ENCODE measurements at places on chromosomes 16 and 17.

DNA sequence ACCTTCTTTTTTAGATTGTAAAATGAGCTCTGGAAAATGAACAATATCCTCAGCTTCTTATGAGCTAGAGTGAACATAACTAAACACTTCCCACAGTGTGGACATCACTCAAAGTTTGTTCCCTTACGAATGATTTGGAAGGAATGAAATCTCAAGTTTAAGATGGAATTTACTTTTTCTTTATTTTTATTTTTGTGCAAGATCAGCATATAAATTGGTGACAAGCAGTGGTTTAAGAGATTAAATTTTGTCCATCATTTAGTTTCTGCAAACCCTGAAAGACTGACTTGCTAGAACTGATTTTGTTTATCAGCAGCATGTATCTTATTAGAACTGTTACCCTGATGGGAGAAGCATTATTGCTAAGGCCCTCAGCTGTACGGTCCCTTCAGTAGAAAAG, 420.1 kb downstream of the CDH8 start:
- no peak for DNase-seq

GRCh38 chr16:82730901-82731300, 104.1 kb downstream of the CDH13 start:
- DNase-seq: no peak

DNA sequence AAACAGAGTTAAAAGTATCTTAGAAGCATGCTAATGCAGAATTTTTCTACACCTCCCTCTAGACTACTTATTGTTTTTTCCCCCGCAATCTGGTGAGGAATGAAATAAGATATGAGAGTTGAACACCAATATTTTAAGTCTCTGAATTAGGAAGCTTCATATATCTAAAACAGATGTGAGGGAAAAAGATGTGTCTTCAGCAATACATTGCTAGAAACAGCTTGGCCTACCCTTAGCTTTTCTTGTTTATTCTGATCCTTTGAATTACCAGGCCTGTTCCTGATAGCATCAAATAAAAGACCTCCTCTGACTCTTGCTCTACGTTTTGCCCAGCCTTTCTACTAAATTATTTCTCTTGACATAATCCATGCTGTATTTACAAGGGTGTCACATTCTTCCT, 221.8 kb downstream of the CDH11 start:
- no peak for DNase-seq

DNA sequence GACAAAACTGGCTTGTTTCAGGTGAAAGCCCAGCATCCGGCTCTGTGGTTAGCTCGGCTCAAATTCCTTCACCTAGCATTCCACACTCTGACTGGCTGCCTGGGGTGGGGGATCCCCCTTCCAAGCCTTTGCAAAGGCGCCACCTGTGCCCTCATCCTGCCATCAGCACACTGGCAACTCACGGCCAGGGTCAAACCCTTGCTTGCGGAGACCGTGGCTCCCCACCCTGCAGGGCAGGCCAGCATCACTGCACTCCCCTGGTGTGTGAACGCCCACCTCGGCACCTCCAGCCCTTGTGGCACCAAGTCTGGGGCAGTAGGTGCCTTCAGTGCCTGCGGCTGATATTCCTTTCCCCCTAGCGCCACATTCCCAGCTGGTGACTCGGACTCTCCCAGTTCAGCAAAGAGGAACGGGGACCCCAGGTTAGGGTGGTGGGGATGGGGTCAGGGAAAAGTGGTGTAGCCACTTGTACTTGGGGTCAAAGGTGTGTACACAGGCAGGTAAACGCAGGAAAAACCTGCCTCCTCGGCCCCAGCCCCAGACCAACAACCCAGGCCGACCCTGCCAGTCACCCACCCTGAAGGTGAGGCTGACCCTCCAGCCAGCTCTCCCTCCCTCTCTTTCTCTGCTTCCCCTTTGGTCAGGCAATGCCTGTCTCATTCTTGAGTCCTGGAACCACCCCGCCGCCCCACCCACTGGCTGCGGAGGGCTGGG, 1.1 kb downstream of the FLII start:
- no peak for DNase-seq

DNA sequence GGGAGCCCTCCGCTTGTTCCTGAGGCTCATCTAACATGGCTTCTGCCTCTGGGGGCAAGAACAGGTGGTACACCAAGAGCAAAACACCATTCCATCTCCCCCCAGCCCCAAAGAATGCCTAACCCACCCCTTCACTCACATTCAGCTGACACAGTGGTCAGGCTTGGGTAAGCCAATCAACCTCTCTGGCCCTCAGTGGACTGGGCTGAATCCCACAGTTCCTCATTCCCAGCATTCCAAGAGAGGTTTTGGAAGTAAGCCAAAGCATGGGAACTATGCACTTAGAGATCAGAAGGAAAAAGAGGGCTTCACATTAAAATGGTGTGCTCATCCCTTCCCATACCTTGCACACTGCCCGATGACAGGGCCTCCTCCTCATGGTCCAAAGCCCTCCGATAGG, 7.8 kb downstream of the PIGS start:
- DNase-seq: no peak

DNA sequence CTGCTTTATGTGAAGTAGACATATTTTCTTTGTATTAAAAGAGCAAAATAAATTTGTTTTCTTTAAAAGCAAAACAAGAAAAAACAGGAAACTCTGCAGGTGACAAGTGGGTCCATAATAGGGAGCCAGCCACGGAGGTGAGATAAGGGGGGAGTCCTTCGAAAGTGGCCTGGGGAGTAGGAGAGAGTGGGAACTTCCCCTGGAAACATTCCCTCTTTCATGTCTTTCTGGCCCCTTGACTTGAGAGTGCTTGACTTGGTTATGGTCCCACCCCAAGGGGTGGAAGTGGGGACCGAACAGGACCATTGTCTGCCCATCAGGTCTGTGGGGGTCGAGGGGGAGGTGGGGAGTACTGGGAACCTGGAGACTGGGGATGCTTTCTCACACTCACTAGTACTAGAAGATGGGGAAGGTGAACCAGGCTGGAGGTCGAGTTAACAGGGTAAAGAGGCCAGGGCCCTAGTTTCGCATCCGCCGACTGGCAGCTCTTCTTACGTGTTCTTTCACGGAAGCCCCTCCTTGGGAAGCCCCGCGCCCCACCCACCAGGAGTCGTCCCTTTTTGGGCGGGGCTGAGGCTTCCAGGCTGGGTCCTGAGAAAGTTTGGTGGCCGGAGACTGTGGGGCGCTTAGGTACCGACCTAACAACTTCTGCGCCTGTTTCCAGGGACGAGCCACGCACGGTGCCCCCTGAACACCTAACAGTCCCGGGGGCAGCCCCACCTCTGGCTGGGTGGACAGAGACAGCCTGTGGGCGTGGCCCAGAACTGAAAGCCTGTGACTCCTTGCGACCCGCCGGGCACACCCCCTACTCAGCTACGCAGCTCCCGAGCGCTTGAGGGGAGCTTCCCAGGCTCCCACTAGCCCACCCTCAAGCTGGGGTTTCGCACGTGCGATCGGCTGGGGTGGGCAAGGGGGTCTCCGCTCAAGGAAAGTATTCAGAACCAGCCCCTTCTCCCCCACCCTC, 790 bp downstream of the TRADD start:
- DNase-seq: peak; percentile 76

DNA sequence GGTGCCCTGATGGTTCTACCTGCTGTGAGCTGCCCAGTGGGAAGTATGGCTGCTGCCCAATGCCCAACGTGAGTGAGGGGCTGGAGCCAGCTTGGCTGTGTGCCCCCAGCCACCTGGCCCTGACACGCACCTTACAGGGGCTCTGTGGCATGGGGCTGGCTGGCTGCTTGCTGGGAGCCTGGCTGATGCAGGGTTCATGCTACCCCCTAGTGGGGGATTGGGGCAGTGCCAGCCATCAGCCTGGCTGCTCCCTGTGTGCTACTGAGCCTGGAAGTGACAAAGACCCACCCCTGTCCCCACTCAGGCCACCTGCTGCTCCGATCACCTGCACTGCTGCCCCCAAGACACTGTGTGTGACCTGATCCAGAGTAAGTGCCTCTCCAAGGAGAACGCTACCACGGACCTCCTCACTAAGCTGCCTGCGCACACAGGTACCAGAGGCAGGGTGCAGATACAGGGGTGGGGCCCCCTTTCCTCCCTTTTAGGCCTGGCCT, 5.7 kb downstream of the GRN start:
- peak; percentile 57 for DNase-seq

- DNase-seq: no peak
Measured at GRCh38 chr17:32297860-32298259, 32.2 kb downstream of the RHBDL3 start.

DNA sequence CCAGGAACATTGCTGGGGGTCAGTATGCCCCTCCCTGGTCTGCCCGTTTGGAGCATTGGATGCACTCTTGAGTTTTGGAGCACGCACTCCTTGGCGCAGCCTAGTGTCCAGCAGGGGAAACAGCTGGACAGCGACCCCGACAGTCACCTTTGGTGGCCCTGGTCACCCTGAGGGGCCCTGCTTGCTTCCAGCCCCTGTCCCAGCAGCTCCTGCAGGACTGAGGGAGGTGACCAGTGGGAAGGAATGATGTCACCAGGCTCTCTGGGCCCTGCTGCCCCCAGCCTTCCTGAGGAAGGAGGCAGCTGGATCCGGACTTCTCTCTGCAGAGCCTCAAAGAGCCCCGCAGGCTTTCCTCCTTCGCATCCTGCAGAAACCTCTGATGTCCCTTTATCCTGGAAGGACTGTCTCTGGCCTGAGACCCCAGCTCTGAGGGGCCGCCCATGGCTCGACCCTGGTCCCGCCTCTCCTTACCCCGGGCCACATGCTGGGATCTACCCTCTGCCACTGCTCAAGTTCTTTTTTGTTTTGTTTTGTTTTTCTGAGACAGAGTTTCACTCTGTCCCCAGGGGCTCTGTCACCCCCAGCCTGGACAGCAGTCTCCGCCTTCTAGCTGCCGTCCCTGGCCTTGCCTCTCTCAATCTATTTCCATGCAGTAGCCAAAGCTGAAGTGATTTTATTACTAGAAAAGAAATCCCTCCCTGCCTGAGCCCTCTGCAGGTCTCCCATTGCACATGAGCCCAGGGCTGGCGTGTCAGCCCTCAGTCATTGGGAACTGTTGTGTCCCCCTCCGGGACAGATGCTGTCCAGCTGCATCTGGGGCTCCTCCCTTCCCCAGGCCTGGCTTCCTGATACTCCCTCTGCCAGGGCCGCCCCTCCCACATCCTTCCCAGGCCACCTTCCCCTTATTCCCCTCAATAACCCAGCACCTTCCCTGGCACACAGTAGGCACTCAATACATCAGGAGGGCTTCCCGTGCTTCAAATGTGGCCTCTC, 11.6 kb downstream of the ZSCAN10 start:
- no peak for DNase-seq

DNA sequence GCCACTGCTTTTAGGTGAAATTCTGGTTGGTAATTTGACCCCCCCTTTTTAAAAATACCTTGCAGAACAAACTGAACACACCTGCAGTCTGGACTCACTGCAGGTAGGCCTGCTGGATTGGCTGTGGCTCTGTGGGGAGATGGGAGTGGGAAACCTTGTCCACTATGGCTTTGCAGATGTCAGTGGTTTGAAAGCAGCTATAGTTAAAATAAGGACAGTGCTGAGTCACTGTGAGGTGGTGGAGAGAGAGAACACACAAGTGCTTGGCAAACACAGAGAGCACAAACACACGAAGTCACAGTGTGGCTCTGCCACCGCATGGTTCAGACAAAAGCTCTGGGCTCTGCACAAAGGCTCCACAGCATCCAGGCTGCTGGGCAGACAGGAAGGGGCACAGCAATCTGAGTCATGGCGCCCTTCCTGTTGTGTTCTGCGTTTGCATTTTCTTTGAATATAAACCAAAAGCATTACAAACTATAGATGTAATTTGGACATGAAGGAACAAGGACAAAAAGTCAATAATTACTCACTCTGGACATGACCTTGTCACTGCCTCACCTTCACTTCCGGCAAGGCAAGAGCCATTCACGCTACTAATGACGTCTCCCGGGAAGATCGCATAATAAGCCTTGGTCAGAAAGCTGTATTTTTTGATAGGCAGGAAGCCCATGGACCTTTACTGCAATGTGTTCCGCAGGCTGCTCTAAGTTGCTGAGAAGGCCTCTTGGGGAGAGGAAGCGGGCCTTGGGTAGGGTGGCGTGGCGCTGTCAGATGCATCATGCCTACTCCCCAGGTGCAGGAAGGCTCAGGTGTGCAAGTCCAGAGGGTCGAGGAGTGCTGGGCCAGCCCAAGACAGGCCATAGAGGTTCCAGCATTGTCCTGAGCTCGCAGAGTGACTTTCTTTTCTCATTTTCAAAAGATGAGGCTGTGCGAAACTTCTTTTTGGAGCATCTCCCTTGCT, 60.1 kb upstream of the MED9 start:
- no peak for DNase-seq

GRCh38 chr17:2137342-2138098, 82.6 kb downstream of the HIC1 start:
- no peak for DNase-seq

DNA sequence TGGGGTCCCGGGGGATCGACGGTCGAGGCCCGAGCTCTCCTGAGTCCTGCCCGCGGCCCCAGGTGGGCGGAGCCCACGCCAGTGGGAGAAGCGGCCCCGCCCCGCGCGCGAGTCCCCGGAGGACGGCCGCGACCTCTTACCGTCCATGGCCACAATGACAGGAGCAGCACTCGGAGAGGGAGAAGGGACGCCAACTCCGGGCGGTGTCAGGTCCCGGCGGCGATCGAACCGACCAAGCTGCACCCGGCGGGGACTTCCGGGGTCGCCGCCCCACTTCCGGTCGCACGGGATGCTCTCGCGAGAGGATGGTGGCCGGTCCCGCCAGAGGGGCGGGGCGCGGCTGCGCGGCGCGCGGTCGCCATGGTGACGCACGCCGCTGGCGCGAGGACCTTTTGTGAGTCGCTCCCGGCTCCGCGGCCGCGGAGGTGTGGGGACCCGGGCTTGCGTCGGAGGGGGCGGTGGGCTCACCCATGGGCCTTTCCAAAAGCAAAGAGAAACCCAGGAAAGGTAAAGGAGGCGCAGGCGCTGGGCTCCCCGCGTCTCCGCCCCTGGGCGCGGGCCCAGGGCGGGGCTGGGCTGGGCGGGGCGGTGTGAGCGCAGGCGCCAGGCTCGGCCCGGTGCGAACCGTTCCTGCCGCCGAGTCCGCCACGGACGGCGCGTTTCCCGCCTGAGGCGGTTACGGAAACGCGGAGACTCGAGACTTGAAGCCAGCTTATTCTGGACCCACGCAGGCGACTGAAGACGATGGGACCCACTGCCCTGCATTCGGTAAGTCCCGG, at the start of the genes CHMP1A and SPATA33:
Gene CHMP1A (minus strand): TSS at position 267 of the 779 bp plus-strand sequence. CDS start 120 bp downstream, at position 147.
Gene SPATA33 (plus strand): TSS at position 395 of the 779 bp plus-strand sequence. CDS start 76 bp downstream, at position 471.
- DNase-seq: peak; percentile 90

DNA sequence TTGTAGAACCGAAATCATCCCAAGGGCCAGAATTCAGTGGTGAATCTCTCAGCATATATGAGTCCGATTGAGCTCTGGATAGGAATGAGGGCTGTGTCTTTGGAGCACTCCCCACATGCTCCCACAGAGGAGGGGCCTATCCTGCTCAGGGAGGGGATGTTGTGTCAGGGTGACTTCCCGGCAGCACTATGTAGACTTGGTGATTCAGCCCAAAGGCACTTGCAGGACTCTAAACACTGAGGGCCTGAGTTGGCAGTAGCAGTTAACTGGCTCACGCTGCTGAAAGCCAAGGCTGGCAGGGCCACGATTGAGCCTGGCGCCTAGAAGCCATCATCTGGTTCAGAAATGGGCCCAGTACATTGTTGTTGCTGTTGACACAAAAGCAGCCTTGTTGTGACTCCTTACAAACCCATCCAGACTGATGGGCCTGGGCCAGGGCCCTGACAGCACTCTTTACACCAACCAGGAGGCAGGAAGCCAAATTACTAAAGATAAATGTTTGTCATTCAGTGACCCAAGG, 31.9 kb downstream of the NMT1 start:
- DNase-seq: no peak

GRCh38 chr17:27743281-27743885, 56.9 kb downstream of the NOS2 start:
- no peak for DNase-seq

All from activated T-helper 9 cell treated with anti-CD3 and anti-CD28 coated beads, Interleukin-2, amount 50 U/mL, for 16 hours (primary cell).